ENCODE measurements at places on chromosomes 4 and X. TPM values are rescaled to one million over a fixed set of nuclear protein-coding genes. Genes with fewer than 3 reads are reported as not detected.

DNA sequence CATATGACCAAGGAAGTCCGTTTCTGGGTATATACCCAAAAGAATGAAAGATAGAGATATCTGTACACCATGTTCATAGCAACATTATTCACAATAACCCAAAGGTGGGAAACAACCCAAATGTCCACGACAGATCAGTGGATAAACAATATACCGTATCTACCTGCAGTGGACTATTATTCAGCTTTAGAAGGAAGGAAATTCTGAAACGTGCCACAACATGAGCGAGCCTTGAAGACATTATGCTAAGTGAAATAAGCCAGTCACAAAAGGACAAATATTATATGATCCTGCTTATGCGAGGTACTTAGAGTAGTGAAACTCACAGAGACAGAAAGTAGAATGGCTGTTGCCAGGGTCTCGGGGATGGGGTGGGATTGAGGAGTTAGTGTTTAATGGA, 75.0 kb downstream of the ANAPC4 start:
- DNase-seq: no peak

TREX2 gene
- not detected for total RNA-seq

DNA sequence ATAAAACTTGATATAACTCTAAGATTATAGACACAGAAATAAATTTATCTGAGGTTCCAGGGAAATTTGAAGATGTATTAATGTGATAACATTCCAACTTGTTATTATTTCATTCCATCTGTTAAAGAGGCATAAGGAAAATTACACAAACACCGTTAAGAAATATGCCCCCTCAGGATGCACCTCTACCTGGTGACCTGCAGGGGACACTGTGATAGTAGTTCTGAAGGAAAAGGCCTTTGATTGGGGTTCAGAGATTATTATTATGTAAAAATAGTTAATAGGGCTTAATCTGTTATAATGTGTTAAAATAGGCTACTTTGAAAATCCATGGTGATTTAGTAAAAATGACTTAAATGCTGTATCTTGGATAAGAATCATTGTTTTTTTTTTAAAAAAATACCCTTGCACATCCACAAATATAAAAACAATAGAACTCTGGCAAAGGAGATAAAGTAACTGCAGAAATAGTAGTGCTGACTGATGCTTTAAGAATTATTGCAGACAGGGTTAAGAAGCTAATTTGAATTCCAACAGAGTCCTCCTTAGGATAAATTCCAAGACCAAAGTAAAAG, 6.1 kb upstream of the ABRAXAS1 start:
- DNase-seq: no peak

DNA sequence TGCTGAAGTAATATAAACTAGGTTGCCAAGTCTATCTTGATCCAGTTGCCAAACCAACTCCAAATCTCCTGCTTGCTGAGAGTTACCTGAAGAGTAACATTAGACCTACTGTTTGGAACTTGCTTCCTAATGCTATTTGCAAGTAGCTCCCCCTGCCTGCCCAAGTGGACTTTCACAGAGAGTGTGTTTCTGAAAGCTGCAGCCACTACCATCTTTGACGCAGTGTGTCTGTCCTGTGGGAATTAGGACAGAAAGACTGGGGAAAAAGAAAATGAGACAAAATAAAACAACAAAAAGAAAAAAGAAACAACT, 195.0 kb upstream of the HS3ST1 start:
- DNase-seq: no peak

- DNase-seq: no peak
These were observed 205.1 kb downstream of the STK32B start for GRCh38 chr4:5256421-5256820.

GRCh38 chr4:73617256-73617655, 3.0 kb downstream of the RASSF6 start:
- DNase-seq: no peak

Measured in right cardiac atrium (tissue), 5 donors.